Neural progenitor cell (in vitro differentiated cells): ENCODE measurements at places on chromosomes 5 and 9.

GRCh38 chr9:7284517-7284916 is 515.1 kb downstream of the DMAC1 start:
- no peak overlapping the region for H3K27ac ChIP-seq
- H3K27me3 ChIP-seq = no peaks in the 10 kb centered on the region
- DNase-seq = peak; percentile 5
- H3K4me3 ChIP-seq = no peak overlapping the region
- no peaks in the 10 kb centered on the region for H3K36me3 ChIP-seq

DNA sequence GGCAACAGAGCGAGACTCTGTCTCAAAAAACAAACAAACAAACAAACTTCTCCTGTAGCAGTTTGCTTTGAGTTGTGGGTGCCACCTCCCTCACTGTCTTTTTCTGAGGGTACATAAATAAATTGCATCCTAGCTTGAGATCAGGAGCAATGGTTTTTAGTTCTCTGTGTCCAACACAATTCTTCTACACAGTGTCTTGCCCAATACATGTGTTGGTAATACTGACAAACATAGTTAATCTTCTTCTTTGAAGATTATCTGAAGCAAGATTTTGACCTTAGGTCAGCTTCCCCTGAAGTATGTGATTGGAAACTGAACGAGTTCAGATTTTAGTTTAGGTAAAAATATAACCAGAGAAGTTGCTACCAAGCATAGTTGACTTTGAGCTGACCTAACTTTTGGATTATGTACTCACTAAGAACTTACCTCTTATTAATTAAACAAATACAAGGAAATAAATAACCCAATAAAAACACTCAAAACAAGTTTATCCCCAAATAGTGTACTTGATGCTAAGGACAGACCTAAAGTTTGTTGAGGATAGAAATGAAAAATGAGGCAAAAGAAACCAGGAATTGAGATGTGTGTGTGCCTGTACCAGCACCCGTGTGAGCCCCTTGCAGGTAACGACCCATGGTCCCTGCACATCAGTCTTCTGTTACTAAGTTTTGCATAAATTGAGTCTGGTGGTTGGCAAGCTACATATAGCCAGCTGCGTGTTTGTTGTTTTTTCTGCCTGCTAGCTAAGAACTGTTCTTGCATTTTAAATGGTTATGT is 16.2 kb downstream of the TJP2 start:
- H3K4me3 ChIP-seq = no peak overlapping the region
- peaks cover 18% of the 10 kb centered on the region for H3K4me1 ChIP-seq
- H3K36me3 ChIP-seq = no peaks in the 10 kb centered on the region
- DNase-seq = no peak
- H3K27ac ChIP-seq = no peak overlapping the region
- no peaks in the 10 kb centered on the region for H3K27me3 ChIP-seq

GRCh38 chr9:90942555-90942954 is 140.9 kb downstream of the SYK start:
- no peak overlapping the region for H3K27ac ChIP-seq
- DNase-seq = no peak
- H3K4me3 ChIP-seq = no peak overlapping the region
- H3K36me3 ChIP-seq = no peaks in the 10 kb centered on the region
- H3K4me1 ChIP-seq = peaks cover 6% of the 10 kb centered on the region

DNA sequence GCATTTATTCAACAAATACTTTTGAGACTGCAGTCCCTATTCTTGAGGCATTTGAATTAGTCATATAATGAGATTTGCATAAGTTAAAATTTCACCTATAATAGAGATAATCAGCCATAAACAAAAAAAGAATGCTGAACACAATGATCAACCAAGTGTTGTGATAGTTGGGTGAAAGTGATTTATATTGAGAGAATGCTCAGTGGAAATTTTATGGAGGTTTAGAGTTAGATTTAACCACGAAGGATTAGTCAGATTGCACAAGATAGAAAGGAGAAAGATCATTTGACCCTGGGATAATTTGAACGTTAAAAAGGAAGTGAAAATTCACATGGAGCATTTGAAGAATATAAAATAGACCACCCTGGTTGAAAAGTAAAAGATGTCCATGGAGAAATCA is 356.2 kb downstream of the NPR3 start:
- no peaks in the 10 kb centered on the region for H3K4me1 ChIP-seq
- H3K27ac ChIP-seq = no peak overlapping the region
- H3K36me3 ChIP-seq = no peaks in the 10 kb centered on the region

- H3K36me3 ChIP-seq = no peaks in the 10 kb centered on the region
- H3K27ac ChIP-seq = no peak overlapping the region
- DNase-seq = no peak
- no peaks in the 10 kb centered on the region for H3K4me1 ChIP-seq
These were observed 21.2 kb downstream of the S1PR3 start for GRCh38 chr9:89012294-89013042.

DNA sequence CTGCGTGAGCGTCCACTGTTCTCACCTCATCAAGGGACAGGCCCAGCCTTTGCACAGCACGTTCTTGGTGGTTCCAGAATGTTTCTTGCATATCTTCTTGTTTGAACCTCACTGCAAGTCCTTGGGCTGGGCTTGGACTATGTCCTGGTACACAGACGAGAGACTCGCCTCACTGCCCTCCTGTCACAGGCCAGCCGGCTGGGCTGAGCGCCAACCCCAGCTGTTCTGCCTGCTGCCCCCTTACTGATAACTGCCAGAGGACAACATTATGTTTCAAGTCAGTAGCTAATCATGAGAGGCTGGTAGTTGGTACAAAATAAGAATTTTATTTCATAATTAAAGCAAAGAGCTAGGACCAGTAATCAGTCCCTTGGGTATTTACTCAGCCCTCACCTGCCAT is 52.8 kb upstream of the LRRTM2 start:
- no peak for DNase-seq
- H3K27ac ChIP-seq = no peak overlapping the region
- no peak overlapping the region for H3K4me3 ChIP-seq
- no peaks in the 10 kb centered on the region for H3K4me1 ChIP-seq

- peak; percentile 42 for DNase-seq
- H3K27me3 ChIP-seq = no peaks in the 10 kb centered on the region
- H3K4me1 ChIP-seq = peaks cover 30% of the 10 kb centered on the region
These were observed 68.8 kb downstream of the ELL2 start for GRCh38 chr5:95892784-95893354.

DNA sequence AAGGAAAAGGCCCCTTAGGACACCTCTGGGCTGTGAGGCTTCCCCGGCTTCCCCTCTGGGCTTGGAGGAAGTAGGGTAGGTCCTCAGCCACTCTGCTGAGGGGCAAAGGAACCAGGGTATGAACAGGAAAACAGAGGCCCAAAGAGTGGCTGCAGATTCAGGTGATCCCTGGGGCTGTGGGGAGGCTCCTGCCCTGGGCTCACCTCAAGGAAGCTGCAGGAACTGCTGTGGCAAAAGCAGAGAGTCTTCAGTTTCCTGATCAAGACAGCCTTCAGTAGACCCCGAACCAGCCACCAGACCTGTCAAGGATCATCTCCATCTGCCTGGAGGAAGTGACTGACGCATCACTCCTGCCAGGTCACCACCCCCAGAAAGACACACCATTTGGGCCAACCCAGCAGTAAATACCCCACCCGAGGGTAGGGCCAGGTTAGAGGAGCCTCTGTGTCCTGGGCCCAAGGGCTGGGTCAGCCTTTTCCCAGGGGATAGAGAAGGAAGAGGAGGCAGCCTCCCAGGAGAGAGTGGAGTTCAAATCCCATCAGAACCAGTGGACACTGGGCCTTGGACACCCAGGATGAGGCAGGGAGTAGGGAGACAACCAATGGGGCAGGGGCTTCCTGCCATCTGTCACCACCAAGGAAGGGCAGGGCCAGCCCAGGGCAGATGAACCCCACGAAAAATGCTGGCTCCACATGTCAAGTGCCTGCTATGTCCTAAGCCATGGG is 5.8 kb upstream of the ST6GALNAC6 start:
- DNase-seq = no peak
- peaks cover 12% of the 10 kb centered on the region for H3K4me1 ChIP-seq
- no peaks in the 10 kb centered on the region for H3K36me3 ChIP-seq
- H3K27ac ChIP-seq = no peak overlapping the region

DNA sequence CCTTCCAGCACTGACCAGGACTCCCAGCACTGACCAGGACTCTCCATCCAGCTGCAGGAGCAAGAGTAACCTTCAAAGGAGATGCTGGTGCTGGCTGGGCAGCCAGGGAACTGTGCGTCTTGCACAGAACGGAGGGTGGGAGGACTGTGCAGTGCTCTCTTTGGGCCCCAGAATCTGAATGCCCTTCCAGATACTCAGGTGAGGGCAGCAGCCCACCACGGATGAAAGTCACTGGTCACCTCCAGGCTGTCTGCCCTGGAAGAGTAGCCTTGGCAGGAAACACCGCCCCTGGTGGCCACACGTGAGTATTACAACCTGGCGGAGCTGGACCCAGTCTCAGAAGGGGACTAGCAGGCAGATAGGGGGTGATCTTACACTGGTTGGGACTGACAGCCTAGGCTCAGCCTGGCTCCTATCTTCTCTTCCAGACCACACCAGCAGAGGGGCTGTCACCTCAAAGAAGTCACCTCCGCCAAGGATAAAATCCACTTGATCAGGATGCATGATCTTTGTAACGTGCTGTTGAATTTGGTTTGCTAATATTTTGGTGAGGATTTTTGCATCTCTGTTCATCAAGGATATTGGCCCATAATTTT is 4.8 kb upstream of the SARDH start:
- no peak overlapping the region for H3K4me3 ChIP-seq
- DNase-seq = peak; percentile 88
- no peak overlapping the region for H3K27ac ChIP-seq
- peaks cover 6% of the 10 kb centered on the region for H3K4me1 ChIP-seq
- H3K36me3 ChIP-seq = no peaks in the 10 kb centered on the region

DNA sequence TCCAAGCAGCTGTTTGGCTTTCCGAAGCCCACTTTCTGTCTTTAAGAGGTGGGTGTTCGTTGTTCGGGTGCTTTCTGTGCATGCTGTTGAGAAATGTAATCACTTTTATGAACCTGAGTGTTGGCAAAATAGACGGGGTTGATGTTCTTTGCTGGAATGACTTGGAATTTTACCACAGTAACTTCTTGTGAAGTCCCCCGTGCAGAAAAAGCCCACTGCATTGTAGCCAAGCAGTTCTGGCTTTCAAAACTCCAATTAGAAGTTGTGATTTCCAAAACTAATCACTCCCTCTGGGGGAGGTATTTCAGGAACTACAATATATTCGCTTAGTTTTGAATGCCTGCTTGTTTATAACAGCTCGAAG is 111.1 kb downstream of the PAM start:
- H3K27ac ChIP-seq = peak overlapping the region; percentile 95
- H3K4me1 ChIP-seq = peaks cover 39% of the 10 kb centered on the region
